Dorsolateral prefrontal cortex (tissue), 122 donors: ENCODE measurements at places on chromosomes 13 and 19. TPM values are rescaled to one million over a fixed set of nuclear protein-coding genes. Genes with fewer than 3 reads are reported as not detected.
A peak's percentile ranks its signal among the peaks of the same experiment; 100 is the strongest.

The TNFSF9 gene
- total RNA-seq, result 4.8 TPM

DNA sequence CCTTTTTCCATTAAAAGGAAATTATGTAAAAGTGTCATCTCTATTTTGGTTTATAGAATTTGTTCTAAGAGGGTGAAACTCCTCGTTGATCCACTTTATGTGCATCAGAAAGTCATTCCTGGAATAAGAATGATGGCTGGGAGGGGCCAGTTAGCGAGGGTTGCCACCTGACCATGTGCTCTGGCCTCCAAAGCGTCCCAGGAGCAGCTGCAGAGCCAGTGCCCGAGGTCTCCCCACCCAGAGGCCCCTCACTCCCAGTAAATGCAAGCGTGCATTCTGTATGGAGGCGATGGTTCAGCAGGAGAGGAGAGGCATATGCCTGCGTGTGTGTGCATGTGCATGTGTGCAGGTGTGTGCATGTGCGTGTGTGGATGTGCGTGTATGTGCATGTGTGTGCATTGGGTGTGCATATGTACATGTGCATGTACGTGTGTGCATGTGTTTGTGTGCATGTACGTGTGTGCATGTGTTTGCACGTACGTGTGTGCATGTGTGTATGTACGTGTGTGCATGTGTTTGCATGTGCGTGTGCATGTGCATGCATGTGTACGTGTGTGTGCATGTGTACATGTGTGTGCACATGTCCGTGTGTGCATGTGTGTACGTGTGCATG lies 345.8 kb downstream of the TEX29 start:
- no peak for DNase-seq

DNA sequence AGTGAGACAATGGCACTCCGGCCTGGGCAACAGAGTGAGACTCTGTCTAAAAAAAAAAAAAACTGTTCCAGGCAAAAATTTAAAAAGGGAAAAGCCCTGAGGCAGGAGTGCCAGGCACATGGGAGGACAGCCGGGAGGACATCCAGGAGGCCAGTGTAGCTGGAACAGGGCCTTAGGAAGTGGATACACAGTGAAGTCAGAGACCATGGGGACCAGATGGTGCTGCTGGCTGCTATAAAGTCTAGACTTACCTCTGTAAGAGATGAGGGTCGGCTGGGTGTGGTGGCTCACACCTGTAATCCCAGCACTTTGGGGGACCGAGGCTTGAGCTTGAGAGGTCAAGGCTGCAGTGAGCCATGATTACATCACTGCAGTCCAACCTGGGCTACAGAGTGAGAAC lies 15.0 kb downstream of the HAS1 start:
- DNase-seq, result no peak

DNA sequence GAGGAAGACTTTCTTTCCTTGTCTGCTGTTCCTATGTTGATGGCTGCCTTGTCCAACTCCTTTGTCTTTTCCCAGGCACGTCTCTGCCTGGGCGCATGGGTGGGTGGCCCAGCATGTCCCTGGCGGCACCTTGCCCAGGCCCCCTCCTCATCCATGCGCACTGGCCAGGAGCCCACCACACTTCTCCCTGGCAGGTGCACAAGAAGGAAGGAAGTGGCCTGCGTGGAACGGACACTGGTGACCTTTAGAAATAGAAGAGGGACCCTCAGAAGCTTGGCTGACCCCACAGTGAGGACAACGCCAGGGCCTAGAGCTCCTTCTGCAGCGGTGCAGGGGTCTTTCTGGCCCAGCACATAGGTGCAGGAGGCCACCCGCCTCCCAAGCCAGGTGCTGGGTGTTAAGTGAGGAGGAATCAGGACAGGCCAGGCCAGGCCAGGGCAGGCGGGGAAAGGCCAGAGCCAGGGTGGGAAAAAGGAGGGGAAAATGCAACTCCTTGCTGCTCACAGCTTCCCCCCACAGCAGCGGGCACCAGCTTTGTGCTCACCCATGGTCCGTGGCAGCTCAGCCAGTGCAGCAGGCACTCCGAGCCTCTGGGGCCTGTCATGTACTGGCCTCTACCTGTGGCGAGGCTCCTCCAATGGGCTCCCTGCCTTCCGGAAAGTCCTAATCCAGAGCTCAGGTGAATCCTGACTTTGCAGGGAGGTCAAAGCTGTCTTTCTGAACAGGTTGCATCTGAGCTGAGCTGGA lies 104.0 kb downstream of the SOX1 start:
- no peak for DNase-seq

- peak; percentile 19 for DNase-seq
These were observed 37.7 kb upstream of the DCUN1D2 start for GRCh38 chr13:113528101-113528812.

DNA sequence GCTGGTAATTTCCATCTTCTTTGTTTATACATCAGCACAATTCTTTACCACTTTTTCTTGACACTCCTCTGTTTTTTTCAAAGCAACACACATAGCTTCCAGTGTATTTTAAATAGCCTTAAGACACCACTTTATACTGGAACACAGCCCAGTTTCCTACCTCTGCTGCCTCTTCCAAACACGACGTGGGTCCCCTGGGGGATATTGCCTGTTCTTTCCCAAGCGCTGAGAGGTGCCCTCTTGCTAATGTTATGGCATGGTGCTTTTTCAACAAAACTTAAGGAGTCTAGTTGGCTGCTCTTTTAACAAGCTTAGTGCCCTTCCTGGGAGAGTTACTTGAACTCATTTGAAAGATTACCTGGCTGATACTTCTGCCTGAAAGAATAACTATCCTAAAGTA lies 112.7 kb downstream of the OLFM4 start:
- no peak for DNase-seq

The KCNN4 gene
- 2.9 TPM for total RNA-seq

DNA sequence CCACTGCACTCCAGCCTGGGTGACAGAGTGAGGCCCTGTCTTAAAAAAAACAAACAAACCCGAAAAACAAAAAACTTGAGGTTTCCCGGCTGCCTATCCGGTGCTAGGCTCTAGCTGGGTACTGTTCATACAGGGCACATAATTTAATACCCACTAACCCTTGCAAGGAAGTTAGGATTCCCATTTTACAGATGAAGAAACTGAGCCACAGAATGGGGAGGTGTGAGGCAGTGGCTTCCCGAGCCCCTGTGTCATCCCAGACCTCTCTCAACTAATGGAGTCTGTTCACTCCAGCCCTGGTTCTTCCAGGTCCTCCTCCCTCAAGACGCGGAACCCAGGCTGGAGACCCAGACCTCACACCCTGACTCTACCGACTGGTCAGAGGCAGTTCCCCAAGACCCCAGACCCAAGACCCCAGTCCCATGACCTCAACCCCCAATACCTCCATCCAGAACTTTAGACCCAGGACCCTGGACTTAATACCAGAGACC lies 576 bp downstream of the APBA3 start:
- no peak for DNase-seq

- no peak for DNase-seq
These were observed 73.9 kb downstream of the WTIP start for GRCh38 chr19:34555447-34555846.

The KIR3DL2 gene
- not detected for total RNA-seq

DNA sequence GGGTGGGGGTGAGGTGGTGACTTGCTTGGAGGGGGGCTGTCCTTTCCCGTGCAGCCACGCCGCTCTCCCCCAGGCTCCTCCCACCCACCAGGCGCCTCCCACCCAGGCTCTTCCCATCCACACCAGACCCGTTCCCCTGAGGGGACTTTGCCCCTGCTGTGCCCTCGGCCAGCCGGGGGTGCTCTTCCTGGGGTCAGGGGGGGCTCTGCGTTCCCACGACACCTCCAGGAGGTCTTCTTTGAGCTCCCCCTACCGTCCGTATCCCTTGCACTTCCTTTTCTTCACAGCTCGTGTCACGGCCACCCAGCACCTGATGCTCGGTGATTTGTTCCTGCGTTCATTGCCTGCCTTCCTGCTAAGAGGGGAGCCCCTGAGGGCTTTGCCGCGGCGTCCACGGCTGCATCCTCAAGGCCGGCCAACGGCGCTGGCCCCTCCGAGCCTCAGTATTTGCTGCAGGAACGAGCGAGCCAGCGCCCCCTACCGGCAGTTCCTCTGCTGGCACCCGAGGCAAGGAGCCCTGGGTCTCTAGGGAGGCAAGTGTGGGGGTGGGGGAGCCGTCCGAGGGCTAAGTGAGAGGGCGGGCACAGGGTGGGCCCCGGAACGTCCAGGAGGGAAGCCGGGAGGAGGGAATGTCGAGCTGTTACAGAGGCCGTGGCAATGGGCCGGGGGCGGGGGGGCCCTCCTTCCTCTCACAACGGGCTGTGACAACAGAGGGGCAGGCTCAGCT lies 11.8 kb downstream of the LRRC4B start:
- peak; percentile 88 for DNase-seq

DNA sequence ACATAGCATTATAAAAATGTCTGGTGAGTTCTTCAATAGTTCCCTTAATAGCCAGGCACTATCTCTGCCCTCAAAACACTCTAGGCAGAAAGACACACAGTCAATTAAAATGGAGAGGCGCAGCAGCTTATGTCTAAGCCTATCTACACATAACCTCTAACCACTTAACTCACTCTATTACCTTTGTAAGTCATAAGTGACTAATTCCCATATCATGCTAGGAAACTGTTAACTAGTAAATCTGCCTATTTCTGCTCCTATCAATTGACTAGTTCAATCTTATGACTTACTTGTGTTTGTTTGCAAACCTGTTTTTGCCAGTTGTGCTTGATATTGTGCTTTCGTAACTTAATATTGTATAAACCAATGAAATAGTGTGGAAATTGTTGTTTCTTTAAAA lies 3.2 kb downstream of the CCDC122 start:
- no peak for DNase-seq

DNA sequence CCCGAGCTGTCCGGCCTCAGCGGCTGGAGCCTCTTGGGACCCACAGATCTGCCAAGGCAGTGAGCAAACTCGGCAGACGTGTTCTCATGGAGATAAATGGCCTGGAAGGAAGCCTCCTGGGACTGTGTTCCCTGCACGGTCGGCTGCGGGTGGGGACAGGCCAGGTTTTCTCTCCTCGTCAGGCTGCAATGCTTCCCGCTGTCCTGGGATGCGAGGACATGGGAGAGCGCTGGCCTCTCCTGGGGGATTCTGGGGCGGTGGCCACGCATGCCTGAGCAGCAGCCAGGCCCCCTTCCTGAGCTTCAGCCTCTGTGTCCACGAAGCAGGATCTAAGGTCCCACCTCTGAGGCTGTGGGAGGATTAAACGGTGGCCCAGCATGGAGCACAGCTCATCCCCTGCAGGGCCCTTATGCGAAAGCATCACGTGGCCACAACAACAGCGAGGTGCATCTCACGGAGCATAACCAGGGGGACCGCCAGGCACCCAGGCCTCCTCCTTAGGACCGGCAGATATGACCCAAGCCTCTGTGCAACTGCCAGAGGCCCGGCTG lies 21.2 kb upstream of the C13orf46 start:
- DNase-seq, result no peak

The ATP5F1D gene
- total RNA-seq, result 196 TPM
